Activated CD8-positive, alpha-beta memory T cell treated with anti-CD3 and anti-CD28 coated beads, Interleukin-2, amount 50 U/mL, for 4 hours (primary cell): ENCODE measurements at places on chromosomes 7 and 10.

- DNase-seq = no peak
These were observed 21.2 kb upstream of the SLC16A12 start for GRCh38 chr10:89556600-89556999.

DNA sequence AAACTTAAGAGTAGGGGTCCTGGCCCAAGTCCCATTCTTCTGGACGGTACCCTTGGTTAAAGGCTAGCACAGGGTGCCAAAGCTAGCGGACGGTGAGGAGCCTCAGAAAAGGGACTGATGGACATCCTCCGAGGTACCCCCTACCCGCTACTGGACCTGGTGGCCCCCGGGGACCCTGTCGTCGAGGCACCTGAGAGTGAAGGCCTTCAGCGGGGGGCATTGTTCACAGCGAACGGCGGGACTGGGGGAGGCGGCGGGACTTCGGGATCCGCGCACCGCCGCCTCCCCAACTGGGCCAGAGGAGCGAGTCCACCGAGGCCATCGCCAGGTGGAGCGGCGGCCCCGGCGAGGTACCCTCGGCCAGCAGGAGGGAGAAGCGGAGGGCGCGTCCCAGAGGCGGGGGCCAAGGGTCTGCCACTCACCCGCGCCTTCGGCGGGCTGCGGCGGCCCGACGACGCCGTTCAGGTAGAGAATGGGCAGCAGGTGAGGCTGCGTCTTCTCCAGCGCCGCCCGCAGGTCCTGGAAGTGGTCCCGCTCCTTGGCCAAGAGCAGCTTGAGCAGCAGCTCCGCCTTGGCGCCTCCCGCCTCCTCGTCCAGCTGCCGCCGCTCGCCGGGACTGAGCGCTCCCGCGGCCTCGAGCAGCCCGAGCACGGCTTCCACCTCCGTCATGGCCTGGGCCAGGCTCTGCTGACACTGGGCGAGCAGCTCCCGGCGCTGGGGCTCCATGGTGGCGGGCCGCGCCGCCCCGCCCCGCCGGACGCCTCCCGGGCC is 575 bp downstream of the DLG5 start:
- DNase-seq = peak; percentile 18

DNA sequence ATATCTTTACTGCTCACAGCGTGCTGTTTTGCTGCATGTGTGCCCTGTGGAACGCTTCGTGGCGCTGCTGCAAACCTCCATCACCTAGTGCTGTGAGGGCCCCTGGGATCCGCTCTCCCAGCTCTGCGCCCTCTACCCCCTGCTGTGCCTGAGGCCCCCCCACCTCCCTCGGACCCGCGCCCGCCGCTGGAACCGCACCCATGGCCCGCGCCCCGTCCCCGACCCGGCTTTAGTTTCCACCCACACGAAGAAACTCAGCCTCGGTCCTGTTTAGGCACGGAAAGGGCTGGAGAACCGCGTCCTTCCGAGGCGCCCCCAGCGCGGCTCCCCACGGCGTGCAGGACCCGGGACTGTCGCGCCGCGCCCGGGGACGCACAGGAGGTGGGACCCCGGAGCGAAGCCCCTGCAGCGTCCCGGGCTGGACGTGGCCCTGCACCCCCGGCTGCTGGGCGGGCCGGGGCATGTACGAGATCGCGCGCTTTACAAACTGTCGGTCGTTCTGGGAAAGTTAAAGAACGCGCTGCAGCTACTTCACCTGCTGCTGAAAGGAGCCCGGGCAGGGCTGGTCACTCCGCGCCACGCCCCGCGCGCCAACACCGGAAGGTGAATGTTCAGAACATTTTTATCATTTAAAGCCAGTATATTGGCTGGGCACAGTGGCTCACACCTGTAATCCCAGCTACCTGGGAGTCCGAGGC is 54.3 kb downstream of the BMS1 start:
- no peak for DNase-seq

DNA sequence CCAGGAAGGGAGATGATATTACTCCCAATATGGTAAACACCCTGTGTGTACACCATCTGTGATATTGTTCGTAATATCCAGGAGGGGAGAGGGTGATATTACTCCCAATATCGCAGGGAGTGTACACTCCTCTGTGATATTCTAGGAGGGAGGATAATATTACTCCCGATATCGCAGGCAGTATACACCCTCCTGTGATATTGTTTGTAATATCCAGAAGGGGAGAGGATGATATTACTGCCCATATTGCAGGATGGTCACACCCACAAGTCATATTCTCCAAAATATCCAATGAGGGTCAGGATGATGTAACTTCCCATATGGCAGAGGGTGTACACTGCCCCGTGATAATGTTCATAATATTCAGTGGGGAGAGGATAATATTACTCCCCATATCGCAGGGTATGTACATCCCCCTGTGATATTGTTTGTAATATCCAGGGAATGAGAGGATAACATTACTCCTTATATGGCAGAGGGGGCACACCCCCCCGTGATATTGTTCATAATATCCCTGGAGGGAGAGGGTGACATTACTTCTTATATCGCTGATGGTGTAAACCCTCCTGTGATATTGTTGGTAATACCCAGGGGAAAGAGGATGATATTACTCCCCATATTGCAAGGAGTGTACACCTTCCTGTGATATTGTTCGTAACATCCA is 17.1 kb downstream of the AZGP1 start:
- DNase-seq = no peak

DNA sequence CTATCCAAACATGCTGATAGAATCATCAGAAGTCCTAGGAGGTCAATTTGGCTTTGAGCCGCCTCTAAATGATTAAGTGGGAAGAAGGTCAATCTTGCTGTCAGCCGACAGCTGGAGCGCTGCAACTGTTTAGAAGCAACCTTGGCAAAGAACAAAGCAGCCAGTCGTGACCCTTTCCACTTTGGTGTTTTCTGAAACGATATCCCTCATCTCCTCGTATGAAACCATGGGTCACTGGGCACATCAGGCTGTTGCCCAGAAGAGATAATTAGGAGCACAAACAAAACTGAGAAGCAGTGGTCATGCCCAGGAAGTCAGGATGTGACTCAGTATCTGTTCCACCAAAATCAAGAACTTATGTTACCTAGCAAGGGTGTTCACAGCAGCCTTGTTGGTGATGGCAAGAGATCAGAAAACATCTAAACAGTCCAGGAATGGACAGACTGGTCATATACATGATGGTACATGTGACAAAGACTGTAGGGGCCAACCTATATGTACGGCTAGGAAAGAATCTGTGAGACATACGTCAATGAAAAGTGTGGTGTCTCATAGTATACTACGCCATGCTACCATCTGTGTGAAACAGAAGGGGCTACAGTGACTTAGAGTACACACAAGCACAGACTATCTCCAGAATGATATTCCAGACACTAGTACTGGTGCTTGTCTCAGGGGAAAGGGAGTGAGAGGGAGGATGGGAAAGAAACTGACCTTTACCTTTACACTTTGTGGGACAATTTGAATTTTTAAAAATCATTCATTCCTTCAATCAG is 22.4 kb downstream of the STN1 start:
- DNase-seq = no peak

GRCh38 chr10:5585517-5586206 is 60.9 kb downstream of the CALML3 start:
- no peak for DNase-seq

DNA sequence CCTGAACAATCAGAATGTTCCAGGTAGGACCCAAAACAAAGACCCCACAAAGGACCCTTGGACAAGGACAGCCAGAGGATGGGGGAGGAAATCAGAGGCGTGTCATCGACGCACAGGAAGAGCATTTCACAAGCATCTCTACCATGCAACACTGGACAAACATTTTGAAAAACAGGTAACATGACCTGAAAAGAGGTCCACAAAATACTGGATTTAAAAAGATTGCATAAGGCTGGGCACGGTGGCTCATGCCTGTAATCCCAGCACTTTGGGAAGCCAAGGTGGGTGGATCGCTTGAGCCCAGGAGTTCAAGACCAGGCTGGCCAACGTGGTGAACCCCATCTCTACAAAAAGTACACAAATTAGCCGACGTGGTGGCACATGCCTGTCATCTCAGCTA is 60.5 kb upstream of the RNF32 start:
- DNase-seq = no peak

DNA sequence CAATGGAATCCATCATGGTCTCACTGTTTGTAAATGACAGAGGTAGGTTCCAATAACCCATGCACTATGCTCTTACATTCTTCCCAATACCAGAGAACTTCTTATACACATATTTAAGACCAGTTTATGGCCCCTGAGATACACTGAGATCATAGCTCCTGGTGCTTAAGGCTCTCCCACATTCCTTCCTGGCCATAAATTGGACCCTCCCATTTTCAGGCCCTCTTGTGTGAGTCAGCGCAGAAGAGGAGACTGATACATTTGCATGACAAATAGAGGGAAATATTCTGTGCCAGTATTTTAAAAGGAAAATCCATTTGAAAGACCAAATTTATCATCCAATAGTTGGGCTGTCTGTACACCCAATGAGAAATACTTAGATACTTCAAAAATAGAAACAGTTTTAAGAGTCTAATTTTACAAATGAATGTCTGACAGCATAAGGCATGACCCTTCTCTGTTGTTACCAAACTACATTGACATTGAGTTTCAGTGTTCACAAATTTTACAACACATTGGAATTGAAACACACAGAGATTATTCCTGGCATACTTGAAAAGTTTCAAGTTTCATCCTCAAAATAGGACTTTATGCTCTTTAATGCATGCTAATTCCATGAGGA is 35.3 kb downstream of the SLC16A9 start:
- DNase-seq = no peak

- DNase-seq = no peak
These were observed 23.5 kb downstream of the PWWP2B start for GRCh38 chr10:132420469-132420980.

DNA sequence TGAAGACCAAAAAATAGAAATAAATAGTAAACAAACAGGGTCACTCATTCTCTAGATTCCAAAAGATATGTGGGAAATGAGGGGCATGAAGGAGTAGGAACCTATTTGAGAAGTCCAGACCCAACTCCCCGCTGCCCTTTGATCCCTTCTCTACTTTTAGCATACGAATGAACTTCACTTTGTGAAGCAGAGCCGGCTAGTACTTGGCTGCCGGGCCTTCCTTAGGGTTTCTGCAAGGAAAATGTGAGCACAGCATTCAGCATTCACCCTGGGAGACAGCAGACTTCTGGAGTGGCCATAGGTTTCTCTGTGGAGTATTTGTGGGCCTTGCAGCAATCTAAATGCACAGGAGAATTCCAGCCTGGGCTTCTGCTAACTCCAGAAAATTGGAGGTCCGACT is 76.3 kb upstream of the PRKAR2B start:
- DNase-seq = no peak

DNA sequence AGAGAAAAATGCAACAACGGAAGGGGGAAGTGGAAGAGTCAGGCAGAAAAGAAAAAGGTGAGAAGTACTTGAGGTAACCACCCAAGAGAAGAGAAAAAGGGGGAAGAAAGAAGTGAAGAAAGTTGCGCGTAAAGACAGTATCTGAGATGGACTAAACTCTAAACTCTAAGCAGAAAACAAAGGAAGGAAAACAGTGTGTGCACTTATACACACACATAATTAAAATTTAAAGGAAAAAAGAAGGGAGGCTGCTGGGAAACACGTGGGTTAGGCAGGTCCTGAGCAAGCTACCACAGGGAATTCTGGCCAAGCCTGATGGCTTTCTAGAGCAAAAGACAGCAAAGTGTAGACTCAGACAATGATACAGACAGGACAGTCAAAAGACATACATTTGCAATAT is 78.0 kb downstream of the UBE2H start:
- DNase-seq = no peak

- DNase-seq = no peak
These were observed 64.4 kb downstream of the HBP1 start for GRCh38 chr7:107233174-107233573.

DNA sequence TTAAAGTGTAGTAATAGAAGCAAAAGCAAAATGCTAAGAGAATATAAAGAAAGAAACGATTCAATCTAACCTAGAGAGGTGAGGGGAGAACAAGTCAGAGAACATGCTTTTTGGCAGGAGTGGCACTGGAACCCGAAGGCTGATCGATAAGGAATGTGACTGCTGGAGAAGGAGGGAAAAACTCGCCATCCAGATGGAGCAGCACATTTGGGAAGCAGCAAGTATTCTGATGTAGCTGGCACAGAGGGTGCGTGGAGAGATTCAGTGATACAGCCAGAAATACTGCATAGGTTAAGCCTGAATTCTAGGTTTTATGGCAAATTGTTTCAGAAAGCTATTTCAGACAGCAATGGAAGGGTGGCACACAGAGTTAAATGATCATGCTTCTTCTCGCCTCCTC is 42.0 kb downstream of the USP6NL start:
- DNase-seq = no peak

DNA sequence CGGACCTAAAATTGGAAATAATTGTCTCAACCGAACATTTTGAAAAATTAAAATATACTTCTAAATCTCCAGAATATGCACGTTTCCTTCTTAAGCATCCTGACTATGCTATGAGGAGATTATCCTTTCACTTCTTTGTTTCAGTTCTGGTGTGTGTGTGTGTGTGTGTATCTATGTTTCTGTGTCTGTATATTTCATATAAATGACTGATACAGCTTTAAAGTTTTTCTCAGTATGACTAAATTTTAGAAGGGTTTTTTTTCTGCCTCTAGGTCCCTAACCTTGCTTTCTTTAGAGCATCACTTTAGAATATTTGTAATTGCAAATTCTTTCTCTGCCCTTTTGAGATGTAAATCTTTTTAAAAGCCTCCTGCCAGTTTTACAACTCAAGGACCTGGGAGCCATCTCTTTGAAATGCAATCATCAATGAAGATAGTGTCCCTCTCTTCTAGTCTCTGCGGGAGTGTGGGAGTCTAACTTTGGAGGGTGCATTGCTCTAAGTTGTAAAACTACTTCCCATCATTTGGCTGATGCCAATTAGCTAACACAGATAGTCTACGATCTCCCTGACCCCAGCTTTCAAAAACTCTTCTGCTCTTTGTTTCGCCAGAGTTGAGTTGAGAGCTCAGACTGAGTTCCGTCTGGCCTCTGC is 782.0 kb upstream of the ZWINT start:
- DNase-seq = no peak

DNA sequence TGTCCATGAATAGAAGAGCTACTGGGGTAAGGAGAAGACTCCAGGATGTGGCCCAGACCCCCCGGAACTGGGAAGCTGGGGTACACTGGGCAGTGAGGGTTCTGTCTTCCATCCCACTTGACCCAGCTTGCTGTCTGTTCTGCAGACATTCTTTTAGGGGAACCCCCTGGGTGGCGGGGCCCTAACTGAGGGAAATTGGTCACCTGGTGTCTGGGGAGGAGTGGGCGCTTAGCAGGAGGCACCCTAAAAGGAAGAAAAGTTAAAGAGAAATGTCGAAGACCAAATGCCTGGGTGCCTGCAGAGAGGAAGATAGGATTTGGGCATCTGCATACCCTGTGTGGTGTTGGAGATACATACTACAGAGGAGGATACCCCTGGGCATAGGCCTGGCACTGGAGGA is 1.0 kb downstream of the AP1S1 start:
- DNase-seq = no peak

- no peak for DNase-seq
These were observed 95.1 kb downstream of the ITGA8 start for GRCh38 chr10:15624401-15625196.

GRCh38 chr10:56928714-56929113 is 567.7 kb upstream of the ZWINT start:
- DNase-seq = no peak

GRCh38 chr7:149887311-149887710 is 13.5 kb downstream of the ATP6V0E2 start:
- no peak for DNase-seq

GRCh38 chr10:1120801-1121211 is 64.6 kb downstream of the WDR37 start:
- DNase-seq = no peak

GRCh38 chr10:95572131-95572820 is 11.1 kb upstream of the SORBS1 start:
- DNase-seq = no peak

GRCh38 chr10:127320176-127320575 is 123.8 kb upstream of the INSYN2A start:
- DNase-seq = no peak

- DNase-seq = no peak
These were observed 131.3 kb upstream of the NOBOX start for GRCh38 chr7:144534655-144535395.
